ENCODE measurements at places on chromosomes 3 and 15.

DNA sequence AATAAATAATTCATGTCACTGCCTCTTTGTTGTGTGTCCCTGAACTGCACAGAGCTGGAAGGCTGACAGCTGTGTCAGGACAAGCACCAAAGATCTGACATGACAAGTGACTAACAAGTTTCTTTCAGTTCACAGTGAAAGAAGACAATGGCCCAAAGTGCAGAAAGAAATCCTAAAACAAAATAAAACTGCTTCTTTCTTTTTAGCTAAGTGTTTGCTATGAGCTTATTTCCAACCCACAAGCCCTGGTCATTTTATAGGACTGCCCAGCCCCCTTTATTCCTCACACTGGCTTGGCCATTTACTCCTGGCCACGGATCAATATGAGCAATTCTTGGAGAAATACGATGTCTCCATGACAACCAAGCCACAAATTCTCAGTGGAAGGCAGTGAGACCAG lies 238.5 kb downstream of the WDR72 start:
- DNase-seq, result no peak

- no peak for DNase-seq
Observed at GRCh38 chr3:136141891-136142290, 54.2 kb downstream of the MSL2 start.

DNA sequence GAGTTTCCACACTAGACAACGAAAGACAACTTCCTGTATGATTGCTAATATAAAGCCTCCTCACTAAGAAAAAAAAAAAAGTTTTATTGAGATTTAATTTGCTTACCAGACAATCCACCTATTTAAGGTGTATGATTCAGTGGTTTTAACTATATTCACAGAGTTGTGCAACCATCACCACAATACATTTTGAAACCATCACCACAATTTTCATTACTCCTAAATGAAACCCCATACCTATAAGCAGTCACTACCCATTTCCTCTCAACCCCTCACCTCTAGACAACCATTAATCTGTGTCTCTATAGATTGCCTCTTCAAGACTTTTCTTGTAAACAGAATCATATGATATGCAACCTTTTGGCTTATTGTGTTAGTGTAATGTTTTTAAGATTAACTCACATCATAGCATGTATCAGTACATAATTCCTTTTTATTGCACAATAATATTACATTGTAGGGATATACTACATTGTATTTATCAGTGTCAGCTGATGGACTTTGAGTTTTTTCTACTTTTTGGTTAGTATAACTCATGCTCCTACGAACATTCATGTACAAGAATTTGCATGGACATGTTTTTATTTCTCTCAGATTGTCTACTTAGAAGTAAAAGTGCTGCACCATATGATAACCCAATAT lies 339.7 kb downstream of the NLGN1 start:
- no peak for DNase-seq

DNA sequence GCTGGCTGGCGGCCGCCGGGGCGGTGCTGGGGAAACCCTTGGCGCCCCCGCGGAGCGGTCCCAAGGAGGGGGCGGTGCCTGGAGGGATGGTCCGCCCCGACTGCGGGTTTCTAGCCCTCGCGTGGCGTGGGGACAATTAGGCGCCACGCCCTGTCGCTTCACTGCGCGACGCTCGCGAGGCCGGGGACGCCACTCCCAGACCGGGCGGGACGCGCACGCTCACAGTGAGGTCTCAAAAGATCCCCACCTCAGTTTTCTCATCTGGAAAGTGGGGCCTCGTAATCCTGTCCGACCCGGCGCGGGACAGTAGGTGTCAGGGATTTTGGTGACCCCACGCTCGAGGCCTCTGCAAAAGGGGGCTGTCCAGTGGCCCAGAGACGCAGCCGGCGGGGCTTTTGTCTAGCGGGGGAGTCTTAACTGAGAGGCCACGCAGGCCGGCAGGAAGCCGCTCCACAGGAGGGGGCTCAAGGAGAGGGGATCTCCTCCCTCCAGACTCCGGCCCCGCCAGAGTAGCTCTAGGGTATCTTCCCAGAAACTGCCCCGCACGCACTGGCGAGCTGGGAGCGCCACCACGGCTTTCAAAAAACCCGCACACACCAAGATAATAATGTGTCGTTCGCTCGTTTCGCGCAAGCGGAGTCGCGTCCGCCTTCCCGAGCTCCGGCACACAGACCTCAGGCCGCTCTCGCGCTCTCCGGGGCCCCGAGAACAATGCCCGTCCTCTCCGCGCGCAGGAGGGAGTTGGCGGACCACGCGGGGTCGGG lies 710 bp upstream of the CLK3 start:
- peak; percentile 98 for DNase-seq

Measured in GM10248 (cell line).